ENCODE measurements at places on chromosomes 6 and 20. TPM values are rescaled to one million over a fixed set of nuclear protein-coding genes. Genes with fewer than 3 reads are reported as not detected.
A peak's percentile ranks its signal among the peaks of the same experiment; 100 is the strongest.

DNA sequence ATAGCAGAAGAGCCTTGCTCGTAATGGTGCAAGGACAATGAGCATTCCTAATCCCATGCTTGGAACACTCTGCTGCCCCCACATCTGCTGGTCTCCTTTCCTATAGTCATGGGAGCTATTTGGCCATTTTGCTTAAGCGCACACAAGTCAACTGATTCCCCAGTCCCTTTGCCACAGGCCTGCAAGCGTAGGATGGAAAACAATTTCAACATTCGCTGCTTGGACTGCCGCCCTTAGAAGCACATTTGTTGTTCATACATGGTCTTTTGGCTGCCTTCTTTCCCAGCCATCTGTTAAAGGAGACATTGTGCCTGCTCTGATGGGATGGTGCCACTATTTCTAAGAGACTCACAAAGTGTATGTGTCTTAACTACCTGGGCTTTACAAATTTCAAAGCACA, 96.9 kb downstream of the RFX6 start:
- no peak for DNase-seq

The OR2H1 gene
- not detected for polyA plus RNA-seq

- no peak for DNase-seq
Observed at GRCh38 chr6:31171931-31172905, 1.7 kb upstream of the POU5F1 start.

The KIFC1 gene
- 32.4 TPM for polyA plus RNA-seq

DNA sequence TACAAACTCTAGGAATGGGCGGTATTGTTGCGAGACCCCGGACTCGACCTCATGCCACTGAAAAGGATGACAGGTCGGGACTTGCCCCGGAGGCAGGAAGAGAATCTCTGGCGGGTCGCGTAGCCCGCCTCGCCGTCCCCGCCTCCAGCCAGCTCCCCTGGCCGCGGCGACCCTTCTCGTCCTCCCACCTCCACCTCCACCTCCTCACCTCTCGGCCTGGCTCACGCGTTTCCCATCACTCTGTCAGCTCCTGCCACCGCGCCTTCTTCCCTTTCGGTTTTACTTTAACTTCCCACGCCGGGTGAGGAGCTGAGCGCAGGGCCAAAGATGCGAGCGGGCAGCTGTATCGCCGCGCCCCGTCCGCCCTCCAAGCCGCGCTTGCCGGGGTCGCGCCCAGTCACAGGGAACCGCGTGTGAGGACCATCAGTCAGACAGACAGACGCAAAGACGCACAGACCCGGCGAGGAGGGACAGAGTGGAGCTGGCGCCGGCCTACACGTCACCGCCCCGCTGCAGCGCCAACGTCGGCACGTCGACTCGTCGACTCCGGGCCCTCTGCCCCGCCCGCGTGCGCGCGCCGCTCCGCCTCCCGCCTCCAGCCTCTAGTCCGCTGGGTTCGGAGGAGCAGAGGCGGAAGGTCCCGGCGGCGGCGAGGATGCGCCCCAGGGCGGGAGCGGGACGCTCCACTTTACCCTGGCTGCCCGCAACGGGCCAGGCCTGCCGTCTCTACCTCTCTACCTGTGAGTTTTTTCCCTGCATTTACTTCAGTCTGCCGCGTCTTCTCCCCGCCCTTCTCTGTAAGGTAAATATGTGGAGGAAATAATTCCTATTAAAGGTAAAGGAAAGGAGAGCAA, at the start of gene ASCC3:
TSS of gene ASCC3 (minus strand) at position 477 of the 854 bp plus-strand sequence. CDS start 13,332 bp downstream, outside the sequence.
- DNase-seq: peak; percentile 48

The SAMD3 gene
- 0.40 TPM for polyA plus RNA-seq

DNA sequence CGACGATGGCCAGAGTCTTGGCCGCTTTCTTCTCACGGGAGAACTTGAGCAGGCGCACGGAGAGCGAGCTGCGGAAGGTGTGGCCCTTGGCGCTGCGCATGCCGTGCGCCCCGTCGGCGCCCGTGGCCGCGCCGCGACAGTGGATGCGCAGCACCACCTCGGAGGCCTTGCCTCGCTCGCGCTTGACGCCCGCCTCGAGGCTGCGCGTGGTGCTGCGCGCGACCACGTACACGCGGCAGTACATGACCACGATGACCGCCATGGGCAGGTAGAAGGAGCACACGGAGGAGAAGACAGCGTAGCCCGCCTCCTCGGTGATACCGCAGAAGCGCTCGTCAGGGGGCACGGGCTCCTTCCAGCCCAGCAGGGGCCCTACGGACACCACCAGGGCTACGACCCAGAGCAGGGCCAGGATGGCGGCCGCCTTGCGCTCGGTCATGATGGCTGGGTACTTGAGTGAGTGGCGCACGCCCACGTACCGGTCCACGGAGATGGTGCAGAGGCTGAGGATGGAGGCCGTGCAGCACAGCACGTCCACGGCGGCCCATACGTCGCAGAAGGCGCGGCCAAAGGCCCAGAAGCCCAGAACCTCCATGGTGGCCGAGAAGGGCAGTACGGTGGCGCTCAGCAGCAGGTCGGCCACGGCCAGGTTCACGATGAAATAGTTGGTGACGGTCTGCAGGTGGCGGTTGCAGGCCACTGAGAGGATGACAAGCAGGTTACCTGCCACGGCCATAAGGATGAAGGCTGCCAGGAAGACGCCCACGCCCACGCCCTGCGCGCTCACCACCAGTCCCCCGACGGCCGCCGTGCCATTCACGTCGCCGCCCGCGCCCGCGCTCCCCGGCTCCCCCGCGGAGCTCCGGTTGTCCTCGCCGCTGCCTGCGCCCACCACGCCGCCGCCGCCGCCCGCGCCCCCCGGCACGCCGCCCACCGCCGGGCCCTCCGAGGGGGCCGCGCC, 232.8 kb upstream of the RNF24 start:
- DNase-seq: no peak

DNA sequence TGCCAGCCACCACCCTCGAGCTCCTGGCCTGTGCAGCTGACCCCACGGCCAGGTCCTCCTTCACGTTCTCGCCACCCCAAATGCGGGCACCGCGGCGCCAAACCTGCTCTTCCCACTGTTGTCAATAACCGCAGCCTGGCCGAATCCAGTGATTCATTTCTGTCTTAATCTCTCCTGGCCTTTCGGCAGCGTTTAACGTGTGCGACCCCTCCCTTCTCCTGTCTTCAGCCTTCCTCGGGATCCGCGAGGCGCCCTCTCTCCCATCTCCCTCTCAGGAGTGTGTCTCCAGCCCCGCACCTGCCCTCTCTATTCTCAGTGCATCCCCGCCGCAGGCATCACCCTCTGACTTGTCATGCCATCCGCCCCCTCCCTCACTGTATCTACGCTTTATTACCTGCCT, 91.4 kb downstream of the THBS2 start:
- no peak for DNase-seq
